Muscle of leg (tissue), 16 donors: ENCODE measurements at places on chromosomes 6 and 20. TPM values are rescaled to one million over a fixed set of nuclear protein-coding genes. Genes with fewer than 3 reads are reported as not detected.

EPPIN gene
- total RNA-seq = not detected

DNA sequence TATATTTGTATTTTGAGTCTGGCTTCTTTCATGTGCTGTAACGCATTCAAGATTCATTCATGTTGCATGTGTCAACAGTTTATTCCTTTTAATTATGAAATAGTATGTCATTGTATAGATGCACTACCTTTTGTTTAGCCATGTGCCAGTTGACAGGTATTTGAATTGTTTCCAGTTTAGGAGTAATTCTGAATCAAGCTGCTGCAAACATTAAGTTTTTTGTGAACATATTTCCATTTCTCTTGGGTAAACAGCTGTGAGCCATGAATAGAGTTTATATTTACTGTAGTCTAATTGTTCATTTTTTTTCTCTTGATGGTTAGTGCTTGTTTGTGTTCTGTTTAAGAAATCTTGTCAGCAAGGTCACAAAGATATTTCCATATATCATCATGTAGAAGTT lies 142.4 kb upstream of the RIPOR2 start:
- DNase-seq = peak; percentile 75

- DNase-seq = peak; percentile 10
These were observed 1.1 kb downstream of the PAX1 start for GRCh38 chr20:21706261-21707195.

GRCh38 chr20:49948809-49949507 lies 12.8 kb downstream of the RNF114 start:
- DNase-seq = no peak

DNA sequence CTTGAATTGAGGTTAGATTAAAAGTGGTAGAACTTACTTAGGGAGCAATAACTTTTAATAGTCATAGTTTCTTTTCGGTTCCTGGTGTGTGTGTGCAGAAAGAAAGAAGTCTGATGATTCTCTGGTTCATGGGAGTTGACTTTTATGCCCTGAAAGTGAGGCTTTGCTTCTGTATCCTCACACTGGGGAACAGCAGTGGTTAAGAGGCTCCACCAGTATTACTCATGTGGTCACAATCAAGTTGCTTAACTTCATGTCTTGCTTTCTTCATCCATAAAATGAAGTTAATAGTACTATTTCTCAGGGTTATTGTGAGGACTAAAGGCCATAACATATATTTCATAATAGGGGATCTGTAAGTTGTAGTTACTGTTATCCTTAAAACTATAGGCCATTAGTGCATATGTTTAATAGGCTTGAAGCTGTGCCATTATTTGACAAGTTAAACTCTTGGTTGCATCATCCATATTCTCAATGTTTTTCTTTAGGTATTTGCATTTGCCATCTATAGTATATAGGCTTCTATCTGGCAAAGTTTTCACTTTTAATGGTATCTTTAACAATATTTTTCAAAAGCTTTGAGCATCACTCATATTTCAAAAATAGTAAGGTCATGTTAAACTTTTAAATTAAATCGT lies 262.4 kb downstream of the PLCB1 start:
- DNase-seq = no peak

GRCh38 chr6:160030103-160030502 lies 61.2 kb downstream of the IGF2R start:
- DNase-seq = peak; percentile 98

- peak; percentile 76 for DNase-seq
These were observed 95.7 kb downstream of the COL21A1 start for GRCh38 chr6:56151609-56152224.

DNA sequence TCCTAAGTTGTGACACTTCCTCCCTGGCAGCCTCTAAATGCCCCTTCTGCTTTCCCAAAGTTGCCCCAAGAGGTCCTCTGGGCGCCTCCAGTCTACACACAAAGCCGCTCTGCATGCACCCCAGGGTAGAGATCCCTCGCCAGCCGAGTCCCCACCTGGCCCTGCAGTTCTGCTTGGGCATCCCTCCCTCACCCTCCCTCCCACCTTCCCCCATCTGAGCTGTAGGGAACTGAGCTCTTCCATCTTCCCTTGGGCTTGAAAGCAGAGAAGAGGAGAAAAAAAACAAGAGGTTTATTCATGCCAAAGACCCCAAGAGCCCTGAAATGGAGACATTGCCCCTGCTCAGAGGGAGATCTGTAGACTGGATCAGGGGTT lies 5.7 kb upstream of the FGD2 start:
- no peak for DNase-seq

- peak; percentile 81 for DNase-seq
These were observed 182.5 kb upstream of the PDE10A start for GRCh38 chr6:165845493-165845892.

DNA sequence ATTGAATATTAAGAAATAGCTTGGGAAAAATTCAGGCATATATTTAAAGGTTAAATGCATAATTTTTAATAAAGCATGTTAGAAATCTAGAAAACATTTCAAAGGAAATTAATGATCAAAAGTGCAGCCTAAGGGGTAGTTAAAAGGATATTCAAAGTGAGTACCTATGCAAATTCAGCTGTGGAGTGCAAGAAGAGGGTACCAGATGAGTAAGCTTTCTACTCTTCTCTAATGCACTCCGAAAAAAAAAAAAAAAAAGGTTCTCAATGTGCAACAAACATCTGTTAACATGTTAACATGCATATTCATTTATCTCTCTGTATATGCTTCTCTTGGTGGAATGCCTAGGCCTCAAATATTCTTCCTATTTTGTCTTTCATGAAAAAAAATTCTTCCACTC lies 32.0 kb upstream of the KATNA1 start:
- no peak for DNase-seq

GRCh38 chr6:30725713-30726505 lies 5.8 kb downstream of the TUBB start:
- DNase-seq = no peak
